GM12891 (cell line): ENCODE measurements at places on chromosomes 11 and 22.

DNA sequence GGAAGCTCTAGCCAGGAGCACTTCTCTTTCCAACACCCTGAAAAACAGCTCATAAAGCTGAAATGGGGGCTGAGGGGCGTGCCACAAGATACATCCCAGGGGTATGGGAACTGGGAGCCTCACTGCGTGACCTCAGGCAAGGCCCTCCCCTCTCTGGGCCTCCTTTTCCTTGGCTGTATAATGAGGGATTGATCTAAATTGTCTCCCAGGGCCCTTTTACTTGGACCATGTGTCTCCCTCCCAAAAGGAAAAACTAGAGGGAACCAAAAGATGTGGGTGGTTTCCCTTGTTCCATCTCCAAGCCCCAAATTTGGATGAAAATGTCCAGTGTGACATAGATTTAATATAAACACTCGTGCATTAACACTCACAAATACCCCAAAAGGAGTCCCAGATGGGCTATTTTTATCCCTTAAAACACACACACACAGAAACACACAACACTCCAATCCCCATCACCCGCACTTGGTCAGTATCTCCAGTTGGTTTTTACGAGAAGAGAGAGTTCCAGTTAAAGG lies 25.9 kb upstream of the SMTN start:
- no peak for DNase-seq

- no peak for DNase-seq
Measured at GRCh38 chr22:49721211-49721763, 106.4 kb downstream of the BRD1 start.

DNA sequence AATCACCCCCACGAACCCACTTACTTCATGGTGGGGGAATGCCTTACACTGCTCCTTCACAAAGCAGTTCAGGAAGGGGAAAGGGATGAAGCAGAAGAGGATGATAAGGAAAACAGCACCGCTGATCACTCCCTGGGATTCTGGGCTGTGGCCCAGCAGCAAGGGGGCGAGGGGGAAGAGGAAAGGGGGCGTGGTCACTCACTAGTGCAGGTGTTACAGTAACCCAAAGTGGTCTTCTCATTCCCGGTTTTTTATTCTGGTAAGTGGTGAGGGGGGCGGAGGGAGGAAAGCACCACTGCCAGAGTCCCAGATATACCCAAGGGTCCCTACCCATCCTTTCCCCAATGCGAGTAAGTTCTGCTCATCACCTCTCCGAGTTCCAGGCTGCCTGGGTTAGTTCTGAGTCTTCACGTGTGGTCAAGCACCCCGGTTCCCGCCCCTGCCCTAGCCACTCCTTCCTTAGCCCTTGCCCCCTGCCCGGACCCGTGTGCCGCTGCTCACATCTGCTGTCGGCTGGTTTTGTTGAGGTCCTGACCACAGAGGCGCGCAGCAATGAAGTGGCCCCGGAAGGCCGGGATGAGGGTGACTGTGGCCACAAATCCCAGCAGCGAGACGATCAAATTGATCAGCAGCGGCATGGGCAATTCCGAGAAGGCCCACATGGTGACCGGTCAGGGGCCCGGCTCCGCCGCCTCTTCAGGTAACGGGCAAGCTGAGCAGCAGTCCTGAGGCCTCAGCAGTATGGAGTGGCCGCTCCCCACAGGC lies 477 bp downstream of the DPAGT1 start:
- no peak for DNase-seq

- no peak for DNase-seq
Measured at GRCh38 chr11:2700415-2701211, 819 bp upstream of the KCNQ1OT1 start.

DNA sequence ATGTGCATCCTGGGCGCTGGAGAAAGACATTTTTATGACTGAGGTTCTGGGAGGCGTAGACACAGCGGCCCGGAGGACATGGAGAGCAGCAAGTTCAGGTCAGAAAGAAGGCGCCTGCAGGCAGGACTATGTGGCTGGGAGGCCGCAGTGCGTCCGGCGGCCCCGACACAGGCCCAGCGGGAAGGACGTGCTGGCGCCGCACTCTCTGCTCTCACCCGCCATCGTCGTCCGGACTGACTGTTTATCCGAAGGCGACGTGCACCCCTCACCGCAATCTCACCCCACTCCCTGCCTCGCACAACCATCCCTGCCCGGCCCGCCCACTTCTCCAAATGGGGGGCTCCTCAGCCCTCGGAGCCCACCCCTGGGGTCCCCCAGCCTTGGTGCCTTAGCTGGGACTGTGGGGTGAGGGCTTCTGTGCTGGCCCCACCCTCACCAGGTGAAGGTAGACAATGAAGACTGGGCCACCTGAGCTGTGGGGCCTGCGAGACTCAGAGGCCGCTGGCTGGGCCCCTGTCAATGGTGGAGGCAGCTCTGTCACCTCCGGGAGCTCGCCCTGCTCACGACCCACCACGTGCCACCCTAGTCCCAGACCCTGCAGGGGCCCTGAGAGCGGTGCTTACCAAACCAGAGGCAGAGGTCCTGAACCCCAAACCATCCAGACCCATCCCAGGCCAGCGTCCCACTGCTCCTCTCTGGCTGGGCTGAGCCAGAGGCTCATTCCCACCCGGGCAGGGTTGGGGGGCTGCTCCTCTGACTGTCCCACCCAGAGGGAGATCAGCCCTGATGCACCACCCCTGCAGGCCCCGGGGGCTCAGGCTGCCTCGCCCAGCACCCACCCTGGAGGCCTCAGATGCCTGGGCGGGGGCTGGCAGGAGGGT lies 16.2 kb upstream of the MUC5B start:
- DNase-seq = no peak

- DNase-seq = no peak
Measured at GRCh38 chr11:117761993-117762392, 35.0 kb downstream of the DSCAML1 start.

- DNase-seq = no peak
Measured at GRCh38 chr11:60774726-60775125, 10.4 kb upstream of the MS4A10 start.

DNA sequence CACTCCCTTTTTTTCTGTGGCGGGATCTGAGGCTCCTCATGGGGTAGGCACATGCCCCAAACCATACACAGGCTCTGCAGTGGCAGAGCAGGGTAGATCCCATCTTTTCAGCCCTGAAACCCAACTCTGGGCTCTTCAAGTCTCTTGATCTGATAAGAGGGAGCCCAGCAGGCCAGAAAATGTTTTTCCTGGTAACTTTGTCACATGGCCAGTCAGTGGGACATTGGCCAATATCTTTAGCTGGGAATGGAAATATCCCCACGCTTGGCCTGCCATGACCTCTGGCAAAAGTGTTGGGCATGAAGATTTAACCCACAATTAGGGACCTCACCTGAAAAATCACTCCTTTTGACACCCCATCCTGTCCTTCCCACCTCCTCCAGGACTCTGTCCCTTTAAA lies 8.1 kb downstream of the INPP5J start:
- DNase-seq = no peak

GRCh38 chr11:2913019-2913431 lies 16.2 kb downstream of the PHLDA2 start:
- no peak for DNase-seq

DNA sequence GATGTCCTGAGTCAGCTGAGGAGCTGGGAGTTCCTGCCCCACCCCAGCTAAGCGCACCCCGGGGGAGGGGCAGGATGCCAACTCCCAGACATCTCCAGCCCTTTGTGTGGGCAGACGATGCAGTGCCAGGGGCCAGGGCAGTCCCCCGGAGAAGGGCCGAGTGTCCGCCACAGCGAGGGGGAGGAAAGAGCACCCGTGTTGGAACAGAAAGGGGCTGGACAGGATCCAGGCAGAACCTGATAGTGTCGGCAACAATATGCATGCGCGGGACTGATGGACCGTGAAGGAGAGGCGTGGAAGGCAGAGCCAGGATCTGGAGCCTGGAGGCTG lies 1434.7 kb downstream of the BRD1 start:
- DNase-seq = no peak

- no peak for DNase-seq
Measured at GRCh38 chr11:108904480-108904879, 239.6 kb downstream of the DDX10 start.

DNA sequence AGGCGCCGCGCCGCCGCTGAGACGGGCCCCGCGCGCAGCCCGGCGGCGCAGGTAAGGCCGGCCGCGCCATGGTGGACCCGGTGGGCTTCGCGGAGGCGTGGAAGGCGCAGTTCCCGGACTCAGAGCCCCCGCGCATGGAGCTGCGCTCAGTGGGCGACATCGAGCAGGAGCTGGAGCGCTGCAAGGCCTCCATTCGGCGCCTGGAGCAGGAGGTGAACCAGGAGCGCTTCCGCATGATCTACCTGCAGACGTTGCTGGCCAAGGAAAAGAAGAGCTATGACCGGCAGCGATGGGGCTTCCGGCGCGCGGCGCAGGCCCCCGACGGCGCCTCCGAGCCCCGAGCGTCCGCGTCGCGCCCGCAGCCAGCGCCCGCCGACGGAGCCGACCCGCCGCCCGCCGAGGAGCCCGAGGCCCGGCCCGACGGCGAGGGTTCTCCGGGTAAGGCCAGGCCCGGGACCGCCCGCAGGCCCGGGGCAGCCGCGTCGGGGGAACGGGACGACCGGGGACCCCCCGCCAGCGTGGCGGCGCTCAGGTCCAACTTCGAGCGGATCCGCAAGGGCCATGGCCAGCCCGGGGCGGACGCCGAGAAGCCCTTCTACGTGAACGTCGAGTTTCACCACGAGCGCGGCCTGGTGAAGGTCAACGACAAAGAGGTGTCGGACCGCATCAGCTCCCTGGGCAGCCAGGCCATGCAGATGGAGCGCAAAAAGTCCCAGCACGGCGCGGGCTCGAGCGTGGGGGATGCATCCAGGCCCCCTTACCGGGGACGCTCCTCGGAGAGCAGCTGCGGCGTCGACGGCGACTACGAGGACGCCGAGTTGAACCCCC lies 798 bp downstream of the BCR start:
- peak; percentile 58 for DNase-seq

- DNase-seq = no peak
Measured at GRCh38 chr11:79030448-79030847, 410.4 kb downstream of the TENM4 start.

DNA sequence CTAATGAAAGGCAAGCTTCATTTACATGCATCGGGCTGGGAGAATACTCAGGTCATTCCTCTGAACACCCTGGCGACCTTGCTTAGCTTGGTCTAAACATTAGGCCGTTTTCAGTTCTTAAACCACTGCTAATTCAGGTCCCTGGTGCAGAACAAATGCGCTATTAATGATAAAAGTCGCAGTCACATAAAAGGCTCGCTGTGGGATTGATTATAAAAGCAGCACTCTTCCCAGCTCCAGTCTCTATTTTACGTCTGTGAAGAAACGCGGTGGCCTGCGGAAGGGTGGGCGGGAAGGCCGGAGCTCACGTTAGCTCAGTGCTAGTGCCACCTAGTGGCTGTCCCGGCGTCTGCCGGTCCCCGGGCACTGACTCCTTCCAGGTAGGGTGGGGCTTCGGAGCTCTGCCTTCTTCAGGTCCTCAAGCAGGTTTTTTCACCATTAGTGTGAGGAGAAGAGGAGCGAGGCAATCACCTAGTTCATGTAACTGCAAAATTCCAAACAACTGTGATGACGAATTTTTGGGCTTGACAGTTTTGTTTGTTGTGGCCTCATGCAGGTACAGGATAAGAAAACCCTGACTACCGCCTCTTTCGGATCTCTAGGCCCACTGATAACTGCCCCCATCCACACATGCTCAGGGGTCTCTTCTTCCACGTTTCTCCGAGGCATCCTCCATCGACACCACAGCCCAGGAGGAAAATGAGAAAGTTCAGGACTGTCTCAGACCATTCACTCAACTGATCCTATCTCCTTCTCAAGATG lies 66.5 kb upstream of the CLMP start:
- DNase-seq = peak; percentile 42

DNA sequence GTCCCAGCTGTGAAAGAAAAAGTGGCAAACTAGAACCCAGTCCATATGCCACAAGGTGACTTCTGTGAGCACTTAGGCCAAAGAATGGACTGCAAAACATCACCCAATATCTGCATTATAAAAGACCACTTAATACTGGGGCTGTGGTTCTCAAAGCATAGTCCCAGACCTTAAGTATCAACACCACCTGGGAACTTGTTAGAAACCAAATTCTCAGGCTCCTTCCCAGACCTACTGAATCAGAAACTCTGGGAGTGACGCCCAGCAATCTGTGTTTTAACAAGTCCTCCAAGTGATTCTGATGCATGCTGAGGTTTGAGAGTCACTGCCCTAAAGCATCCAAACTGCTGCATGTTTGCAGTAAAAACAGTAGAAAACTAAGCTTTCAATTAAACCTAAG lies 81.3 kb downstream of the SERGEF start:
- DNase-seq = no peak

DNA sequence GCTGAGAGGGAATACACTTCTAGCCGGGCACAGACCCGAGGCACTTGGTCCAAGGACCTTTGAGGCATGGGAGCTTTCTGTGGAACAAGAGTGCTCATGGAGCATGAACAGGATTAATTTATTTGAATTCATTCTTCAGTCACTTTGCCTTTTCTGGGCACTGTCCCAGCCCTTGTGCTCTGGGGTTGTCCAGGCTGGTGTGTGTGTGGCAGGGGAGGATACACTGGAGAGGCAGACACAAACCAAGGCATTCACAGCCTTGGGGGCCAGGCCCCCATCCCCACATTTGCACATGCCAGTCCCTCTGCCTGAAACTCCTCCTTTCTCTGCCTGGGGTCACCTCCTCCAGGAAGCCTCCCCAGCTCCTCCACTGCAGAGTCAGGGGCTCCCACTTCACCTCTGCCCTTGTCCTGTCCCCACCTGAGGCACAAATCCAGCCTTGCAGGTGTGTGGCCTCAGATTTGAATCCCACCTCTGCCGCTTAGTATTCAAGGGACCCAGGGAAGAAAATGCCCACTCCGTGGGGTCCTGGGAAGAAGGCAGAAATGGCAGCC lies 55.5 kb downstream of the MYO7A start:
- no peak for DNase-seq

DNA sequence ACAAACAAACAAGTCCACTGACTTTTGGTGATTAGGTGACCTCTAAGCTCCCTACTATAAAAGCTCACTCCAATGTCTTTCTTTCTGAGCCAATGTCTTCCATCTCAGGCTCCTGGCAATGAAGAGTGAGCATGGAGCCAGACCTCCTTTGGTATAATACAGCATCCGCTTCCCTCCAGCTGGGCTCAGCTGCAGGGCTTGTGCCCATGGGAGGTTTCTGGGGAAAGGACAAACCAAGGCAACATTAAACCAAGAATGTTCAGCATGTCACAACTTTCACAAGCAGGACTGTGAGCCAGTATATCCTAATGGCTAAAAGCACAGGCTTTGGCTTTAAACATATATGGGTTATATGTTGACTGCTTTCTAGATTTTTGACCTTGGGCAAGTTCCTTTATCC lies 58.8 kb downstream of the EHF start:
- DNase-seq = no peak

DNA sequence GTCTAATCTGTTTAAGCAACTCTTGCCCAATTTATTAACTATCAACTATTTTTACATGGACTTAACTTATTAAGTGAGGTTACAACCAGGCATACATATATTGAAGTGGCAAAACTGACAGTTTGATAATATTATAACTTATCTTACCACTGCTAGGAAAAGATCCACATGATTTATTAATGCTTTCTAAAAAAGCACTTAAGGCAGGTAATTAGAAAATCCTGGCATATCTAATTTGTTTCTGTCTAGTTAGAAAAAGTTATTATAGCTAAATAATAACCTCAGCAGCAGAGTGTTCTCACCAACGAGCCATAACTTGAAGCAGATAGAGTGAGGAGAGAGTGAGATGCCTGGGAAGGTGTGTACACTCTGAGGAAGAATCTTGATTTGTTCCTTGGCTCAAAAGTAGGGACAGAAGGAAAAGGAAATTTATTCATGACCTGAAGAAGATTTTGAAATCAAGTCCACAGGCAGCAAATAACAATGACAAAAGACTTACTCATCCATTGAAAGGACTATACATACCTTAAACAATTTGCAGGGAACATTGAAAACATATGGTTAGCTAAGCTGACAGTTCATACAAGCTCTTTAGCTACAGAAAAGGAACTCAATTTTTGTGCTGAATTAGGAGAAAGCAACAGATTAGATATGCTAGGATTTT lies 7.1 kb upstream of the MUC15 start:
- DNase-seq = no peak
